ENCODE measurements at places on chromosomes 2 and 18. TPM values are rescaled to one million over a fixed set of nuclear protein-coding genes. Genes with fewer than 3 reads are reported as not detected.

- DNase-seq, result no peak
Measured at GRCh38 chr18:28766027-28766426, 589.1 kb upstream of the CDH2 start.

DNA sequence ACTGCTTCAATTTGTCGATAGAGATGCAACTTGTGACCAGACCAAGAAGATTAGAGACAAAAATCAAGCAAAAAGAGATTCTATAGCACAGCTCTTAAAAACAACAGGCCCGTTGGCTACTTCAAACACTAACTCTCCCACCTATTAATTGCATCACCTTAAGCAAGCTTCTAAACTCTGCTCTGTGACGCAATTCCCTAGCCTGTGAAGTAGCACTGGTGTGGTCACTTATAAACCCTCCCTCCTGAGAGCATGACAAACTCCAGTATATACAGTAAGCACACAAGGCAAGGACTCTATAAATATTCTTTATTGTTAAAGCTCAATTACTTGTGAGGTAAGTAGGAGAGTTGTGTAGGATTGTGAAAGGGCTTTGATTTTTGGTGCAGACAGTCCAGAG, 72.3 kb downstream of the CMPK2 start:
- no peak for DNase-seq

GRCh38 chr2:11691076-11691660, 21.2 kb upstream of the NTSR2 start:
- no peak for DNase-seq

GRCh38 chr2:189285962-189286645, 106.5 kb upstream of the COL5A2 start:
- peak; percentile 28 for DNase-seq

DNA sequence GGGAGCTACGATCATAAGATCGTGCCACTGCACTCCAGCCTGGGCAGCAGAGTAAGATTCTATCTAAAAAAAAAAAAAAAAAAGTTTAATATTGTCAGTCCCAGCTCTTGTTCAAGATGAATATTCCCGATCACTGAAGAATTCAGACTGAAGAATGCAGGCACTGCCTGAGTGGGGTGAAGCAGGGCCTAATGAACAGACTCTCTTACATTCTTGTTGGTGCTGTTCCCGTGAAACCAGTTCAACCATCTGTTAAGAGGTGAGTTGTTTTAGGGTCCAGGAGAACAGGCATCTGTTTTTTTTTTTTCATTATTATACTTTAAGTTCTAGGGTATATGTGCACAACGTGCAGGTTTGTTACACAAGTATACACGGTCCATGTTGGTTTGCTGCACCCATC, 17.1 kb upstream of the CAB39 start:
- no peak for DNase-seq

DNA sequence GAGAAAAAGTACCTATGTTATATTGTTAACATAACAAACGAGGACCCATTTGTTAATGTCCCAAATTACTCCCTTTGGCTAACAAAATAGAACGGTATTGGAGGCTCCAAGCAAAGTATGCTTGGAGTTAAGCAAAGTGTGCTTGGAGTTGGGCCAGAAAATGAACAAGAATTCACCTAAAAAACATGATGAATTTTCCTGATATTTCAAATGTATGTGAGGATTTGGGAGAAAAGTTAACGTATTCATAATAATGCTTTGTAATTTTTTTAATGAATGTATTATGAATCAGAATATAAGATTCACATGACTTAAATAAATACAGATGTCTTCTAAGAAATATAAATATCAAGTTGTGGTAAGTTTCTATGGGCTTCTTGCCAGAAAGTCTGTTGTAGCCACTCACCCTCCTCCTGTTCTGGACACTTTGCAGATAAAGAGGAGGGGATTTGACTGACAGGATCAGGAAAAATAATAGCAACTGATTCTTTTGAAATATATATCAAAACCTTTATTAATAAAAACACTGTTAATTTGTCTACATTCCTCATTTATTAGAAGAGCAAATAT, 423.7 kb upstream of the MMADHC start:
- DNase-seq, result no peak

- DNase-seq, result no peak
Measured at GRCh38 chr2:138364554-138365162, 136.9 kb upstream of the SPOPL start.

DNA sequence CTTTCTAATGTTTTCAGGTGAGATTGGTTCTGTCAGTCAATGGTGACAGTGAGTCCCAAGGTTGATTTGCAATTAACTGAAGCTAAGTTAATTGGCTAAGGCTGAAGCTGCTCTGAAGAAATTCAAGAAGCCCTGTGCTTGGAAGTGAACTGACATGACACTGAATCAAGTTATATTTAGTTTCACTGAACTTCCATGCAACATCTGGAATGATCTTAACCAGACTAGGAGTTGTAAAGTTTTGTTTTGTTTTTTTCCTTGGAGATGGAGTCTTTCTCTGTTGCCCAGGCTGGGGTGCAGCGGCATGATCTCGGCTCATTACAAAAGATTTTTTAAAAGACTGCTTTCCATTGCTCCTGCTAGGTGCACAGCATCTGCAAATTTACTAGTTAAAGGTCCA, 11.4 kb downstream of the SERPINB5 start:
- DNase-seq, result no peak

GRCh38 chr2:20590704-20591515, 60.0 kb downstream of the HS1BP3 start:
- DNase-seq, result no peak

- DNase-seq, result no peak
Measured at GRCh38 chr2:137049518-137049917, 284.2 kb downstream of the THSD7B start.

DNA sequence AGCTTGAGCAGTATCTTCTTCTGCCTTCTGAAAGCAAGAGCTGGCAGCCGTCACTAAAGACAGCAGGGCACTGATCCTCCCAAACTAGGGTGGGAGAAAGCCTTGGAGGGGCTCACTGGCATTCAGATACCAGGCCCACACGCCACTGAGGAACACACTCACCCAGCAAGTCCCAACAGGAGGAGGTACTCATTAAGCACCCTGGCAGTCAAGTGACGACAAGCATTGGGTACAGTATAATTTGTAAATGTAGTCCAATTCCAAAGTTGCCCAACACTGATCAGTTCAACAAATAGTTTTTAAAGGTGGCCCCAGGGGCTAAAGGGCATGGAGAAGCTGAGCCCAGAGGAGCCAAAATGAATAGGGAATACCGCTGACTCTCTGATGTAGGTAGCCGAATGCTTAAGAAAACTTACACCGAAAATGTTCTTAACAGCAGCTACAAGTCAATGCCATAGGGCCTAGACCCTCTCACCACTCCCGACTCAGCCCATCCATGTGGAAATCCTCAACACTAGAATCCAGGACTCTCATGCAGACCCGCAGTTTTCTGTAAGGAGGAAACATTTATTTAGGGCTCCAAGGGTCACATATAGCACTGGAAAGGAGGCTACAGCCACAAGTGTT, 9.9 kb downstream of the LIMS2 start:
- DNase-seq, result no peak

GRCh38 chr2:181174611-181175580, 194.5 kb downstream of the UBE2E3 start:
- peak; percentile 39 for DNase-seq

- DNase-seq, result no peak
Measured at GRCh38 chr2:102241616-102242305, 54.9 kb downstream of the IL1RL2 start.

DNA sequence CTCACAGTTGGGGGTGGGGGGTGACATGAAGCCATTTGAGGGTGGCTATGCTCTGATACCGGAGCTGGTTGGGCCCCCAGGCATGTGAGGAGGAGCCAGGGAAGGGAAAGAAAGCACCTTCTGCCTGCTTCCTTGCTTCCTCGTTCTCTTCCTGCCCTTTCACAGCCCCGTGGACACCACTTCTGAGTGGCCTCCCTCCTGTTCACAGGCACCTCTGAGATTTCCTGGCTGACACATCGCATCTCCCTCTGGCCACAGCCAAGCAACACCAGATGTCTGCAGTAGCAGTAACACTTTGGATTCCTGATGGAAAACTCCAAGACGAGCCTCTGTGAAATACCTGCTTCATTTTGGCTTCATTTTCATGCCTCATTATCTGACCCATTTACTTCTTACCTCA, 64.7 kb upstream of the ST3GAL5 start:
- no peak for DNase-seq

DNA sequence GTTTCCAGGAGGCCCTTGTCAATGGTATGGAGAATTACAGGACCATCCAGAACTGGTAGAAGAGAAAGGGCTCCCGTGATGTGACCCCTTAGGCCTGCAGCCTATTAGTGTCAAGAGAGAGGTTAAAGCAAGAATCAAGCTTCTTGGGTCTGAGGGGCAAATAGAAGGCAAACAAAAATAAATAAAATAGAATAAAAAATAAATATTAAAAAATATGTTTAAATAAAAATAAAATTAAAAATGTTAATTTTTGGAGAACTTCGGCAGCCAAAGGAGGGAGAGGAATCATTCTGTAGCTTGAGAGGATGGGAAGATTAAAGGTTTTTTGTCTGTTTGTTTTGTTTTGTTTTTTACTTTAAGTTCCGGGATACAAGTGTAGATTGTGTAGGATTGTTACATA, 15.2 kb upstream of the TMEM178A start:
- DNase-seq, result no peak

DNA sequence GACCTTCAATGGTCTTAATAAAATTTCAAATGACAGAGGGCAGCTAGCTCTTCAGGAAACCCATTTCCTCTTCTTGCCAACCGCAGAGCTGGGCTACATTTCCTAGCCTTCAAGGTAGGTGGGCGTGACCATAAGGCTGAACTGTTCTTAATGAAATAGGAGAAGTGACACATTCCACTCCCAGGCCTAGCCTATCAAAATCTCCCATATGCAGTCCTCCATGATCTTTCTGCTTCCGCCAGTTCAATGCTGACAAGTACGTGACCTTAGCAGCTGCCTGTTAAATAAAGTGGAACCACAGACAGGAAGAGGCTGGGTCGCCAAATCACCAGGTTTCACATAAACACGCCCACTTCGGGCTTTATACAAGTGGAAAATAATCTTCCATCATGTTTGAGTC, 13.2 kb downstream of the SERPINE2 start:
- DNase-seq, result no peak

LYPD6B gene
- polyA plus RNA-seq, result 28.5 TPM

LMAN2L gene
- polyA plus RNA-seq, result 55.4 TPM

LYPD1 gene
- 0.32 TPM for polyA plus RNA-seq

EMILIN1 gene
- polyA plus RNA-seq, result 140 TPM

TUBA3E gene
- 0.09 TPM for polyA plus RNA-seq

POTEI gene
- 0.34 TPM for polyA plus RNA-seq

SH3BP4 gene
- polyA plus RNA-seq, result 24.7 TPM

TTC21B gene
- polyA plus RNA-seq, result 43.9 TPM

SPHKAP gene
- polyA plus RNA-seq, result 1.4 TPM

IL1R2 gene
- 0.40 TPM for polyA plus RNA-seq

Data from right lung (tissue), 10 donors.